C1 segment of cervical spinal cord (tissue), 14 donors: ENCODE measurements at places on chromosomes 7 and 10.

DNA sequence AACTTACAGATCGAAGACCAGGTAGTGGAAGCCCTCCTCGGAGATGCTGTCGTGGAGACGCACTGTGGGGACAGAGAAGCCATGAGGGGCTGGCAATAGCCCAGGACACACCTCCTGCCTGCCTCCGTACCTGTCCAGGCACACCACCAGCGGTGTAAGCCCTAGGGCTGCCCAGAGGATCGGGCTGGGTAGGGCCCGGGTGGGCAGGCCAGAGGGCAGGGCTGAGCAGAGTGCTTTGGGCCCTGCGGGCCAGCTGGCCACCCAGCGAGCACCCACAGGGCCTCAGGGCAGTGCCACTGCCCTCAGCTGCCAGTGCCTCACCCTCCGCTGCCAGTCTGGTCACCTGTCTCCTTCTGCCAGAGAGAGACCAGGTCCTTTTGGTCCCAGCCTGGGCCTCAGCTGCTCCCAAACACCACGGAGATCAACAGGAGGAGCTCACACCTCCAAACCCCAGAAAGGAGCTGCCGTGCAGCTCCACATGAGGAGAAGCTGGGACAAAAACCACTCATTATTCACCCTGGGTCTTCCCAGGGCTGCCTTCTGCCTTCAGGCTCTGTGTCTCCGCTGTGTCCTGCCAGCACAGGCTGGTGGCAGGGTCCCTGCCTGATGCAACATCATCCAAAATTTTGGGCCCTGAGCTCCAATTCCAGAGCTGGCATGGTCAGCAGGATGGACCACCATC, 58.2 kb downstream of the YKT6 start:
- no peak for DNase-seq

GRCh38 chr10:100882252-100882651, 30.5 kb upstream of the SLF2 start:
- no peak for DNase-seq

DNA sequence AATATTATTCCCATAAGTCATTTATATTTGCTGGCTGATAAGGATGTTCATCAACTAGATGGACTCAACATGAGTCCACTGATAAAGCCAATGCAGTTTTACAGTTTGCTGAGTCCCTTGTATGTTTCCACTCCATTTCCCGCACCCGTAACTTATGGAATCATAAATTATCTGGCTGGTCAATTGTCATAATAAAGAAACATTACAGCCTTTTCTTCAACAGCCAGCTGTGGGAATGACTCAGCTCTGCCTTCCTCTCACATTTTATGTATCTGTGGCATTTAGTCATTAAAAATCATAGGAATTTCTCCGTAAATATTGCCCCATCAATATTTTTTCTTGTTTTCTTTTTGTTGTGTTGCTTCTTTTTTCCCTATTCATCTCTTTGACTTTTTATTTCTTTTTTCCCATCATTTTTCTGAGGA, 22.3 kb upstream of the TMEM26 start:
- DNase-seq = no peak

- DNase-seq = peak; percentile 53
Measured at GRCh38 chr10:43679509-43679908, 30.8 kb upstream of the ZNF32 start.

DNA sequence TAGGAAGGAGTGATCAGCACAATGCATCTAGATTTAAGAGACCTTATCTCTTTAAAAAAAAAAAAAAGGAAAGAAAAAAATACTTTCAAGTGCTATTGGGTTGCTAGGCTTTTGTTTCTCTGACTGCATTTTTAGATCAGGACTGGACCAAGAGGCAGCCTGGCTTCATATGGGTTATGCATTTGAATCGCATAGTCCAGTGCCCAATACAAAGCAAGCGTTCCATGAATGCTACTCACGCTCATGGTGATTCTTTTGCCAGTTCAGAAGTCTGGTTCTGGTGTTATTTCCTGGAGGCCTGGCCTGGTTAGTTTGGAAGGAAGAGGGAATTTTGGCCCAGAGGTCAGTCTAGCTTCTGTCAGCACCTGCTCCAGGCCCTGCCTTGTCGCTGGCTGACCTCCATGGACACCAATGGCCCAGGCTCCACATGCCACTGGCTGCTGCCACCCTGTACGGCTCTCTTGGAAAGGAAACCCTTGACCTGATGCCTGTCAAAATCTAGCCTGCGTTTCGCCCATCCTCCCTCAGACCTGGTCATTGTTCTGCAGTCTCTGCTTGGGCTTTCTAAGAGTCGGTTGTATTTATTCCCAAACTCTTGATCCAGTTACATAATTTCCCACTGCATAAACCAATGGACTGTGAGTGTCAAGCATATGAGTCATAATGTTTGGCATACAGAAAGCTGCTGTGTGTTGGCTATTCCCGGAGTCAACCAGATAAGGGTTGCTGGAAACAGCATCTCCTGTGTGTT, 74.3 kb upstream of the MKX start:
- DNase-seq = no peak

- no peak for DNase-seq
Measured at GRCh38 chr7:144105211-144105610, 4.2 kb upstream of the OR2A2 start.

DNA sequence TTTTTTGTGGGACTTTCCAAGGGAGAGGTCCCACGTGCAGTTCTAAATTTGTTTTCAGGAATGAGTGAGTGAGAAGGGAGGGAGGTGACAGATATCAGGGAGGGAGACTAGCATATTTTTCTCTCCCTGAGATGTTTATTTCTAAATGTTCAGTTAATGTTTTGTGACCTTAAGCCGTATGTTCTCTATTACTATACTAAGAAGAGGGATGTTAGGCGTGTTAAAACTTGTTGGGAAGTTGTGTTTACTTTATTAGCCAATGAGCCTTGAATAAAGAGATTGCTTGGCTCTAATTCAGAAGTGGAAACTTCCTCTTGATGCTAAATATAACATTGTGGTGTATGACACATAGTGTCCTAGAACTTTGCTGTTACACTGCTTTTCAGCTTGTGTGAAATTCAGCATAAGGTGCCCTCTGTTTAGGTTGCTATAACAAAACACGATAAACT, 37.3 kb downstream of the DNAH11 start:
- DNase-seq = no peak

DNA sequence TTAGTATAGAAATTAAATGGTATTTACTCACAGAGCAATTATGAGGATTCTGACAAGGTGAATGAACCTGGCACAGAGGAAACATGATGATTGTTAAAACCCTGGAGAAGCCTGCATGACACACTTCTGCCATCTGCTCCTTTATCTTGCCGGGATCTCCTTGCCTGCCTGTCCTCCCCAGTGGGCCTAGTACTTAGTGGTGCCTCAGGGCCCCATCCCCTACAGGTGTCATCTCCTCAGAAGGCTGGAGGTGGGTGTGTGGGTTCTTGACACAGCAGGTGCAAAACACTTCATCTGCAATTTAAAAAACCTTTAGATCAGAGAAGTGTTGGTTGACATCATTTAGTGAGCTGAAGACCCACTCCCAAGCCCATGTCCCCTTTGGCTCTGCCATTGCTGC, 261.2 kb downstream of the ADRA2A start:
- no peak for DNase-seq

GRCh38 chr10:108411894-108412293, 1247.4 kb upstream of the SORCS1 start:
- no peak for DNase-seq

DNA sequence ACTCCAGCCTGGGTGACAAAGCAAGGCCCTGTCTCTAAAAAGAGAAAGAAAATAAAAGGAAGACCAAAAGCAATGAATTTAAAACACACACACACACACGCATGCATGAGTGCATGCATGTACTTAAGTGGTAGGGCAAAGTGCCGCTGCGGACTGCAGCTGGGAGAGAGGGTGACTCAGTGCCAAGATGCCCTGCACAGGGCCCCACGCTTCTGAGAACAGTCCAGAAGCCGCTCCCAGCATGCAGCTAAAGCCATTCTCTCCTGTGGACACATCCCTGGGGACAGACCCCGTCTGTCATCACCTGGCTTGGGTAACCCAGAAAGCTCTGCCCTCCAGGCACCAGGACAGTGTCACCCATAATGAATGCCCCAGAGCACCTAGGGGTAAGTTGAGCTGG, 61.0 kb upstream of the MYL10 start:
- DNase-seq = no peak

GRCh38 chr10:71436268-71437125, 39.8 kb downstream of the CDH23 start:
- DNase-seq = no peak

- DNase-seq = no peak
Measured at GRCh38 chr7:131188367-131189339, 139.0 kb upstream of the MKLN1 start.

GRCh38 chr10:100518761-100519241, 860 bp downstream of the SEC31B start:
- DNase-seq = peak; percentile 25

DNA sequence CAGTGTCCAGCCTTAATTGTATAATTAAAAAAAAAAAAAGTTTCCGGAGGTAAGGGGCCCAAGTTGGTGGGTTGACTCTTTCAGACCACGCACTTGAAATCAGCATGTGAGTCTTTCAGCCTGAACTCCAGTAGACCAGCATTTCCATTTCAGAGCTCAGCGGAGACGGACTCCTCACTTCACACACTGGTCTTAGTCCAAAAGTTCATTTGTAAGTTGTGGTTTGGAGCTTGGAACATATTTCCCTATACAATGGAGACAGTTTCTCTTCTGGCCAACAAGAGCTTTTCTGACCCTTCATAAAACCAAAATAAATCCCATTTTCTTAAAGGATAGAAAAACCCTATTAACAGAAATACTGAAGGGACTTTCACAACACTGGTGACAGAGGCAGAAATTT, 41.0 kb downstream of the ATXN7L1 start:
- no peak for DNase-seq

- DNase-seq = peak; percentile 25
Measured at GRCh38 chr7:72453471-72453870, 41.3 kb upstream of the CALN1 start.

GRCh38 chr7:101096957-101097347, 11.7 kb downstream of the TRIM56 start:
- DNase-seq = no peak

DNA sequence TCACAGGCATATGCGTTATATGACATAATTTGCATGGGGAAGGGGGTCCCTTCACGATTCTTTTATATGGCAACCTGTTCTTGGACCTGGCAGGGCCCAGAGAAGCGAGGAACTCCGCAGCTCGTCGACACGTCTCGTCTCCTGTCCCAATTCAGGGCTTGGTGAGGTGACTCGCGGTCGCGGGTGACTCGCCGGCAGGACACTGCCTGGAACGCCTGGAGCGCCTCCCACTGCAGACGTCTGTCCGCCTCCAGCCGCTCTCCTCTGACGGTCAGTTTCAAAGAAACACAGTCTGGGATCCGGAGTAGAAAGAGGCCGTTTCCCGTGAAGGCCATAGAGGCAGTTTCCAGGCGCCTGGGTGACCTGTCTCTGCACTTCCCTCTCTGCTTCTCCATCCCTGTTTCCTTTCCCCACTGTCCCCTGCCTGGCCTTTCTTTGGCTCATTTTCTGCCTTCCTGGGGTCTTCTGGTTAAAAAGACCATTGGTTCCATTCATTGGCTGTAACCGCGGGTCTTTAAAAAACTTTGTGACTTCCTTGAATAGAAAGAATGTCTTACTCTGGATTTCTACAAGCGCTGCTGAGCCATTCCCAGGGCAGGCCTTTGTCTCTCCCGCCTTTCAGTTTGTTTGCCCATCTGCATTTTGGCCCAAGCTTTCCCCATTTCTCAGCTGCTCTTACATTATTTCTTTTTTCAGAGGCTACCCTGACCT, 1.2 kb downstream of the UPP1 start:
- DNase-seq = peak; percentile 60

GRCh38 chr10:95572131-95572820, 11.1 kb upstream of the SORBS1 start:
- no peak for DNase-seq

GRCh38 chr10:124131172-124131571, 37.8 kb upstream of the CHST15 start:
- DNase-seq = no peak

GRCh38 chr7:99021941-99022560, 121.9 kb downstream of the SMURF1 start:
- DNase-seq = no peak

GRCh38 chr7:29793507-29793906, 12.8 kb upstream of the WIPF3 start:
- DNase-seq = no peak

GRCh38 chr7:135208102-135208793, 3.1 kb downstream of the WDR91 start:
- no peak for DNase-seq

- DNase-seq = no peak
Measured at GRCh38 chr7:74575083-74575784, 82.3 kb upstream of the GTF2I start.

- no peak for DNase-seq
Measured at GRCh38 chr7:45400680-45401079, 173.5 kb upstream of the ADCY1 start.
